ENCODE measurements at places on chromosomes 6 and 20.
A peak's percentile ranks its signal among the peaks of the same experiment; 100 is the strongest.

DNA sequence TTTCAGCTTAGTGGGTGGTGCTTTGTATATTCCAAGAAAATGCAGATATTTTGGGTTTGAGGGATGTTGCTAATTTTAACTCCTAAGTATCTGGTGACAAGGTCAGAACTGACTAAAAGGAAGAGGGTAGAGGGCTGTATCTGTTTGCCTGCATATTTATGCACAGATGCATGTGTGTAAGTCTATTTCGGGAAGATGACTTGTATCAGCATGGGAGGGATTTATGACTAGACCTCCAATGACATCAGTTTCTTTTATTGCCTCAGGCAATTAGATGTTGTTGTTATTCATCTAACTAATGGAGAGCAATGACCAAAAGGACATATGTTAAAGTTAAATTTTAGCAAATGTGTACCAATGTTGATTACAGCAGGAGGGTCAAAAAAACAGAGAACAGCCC is 734.3 kb downstream of the QKI start:
- DNase-seq, result no peak

GRCh38 chr6:24188578-24189080 is 62.6 kb downstream of the NRSN1 start:
- no peak for DNase-seq

DNA sequence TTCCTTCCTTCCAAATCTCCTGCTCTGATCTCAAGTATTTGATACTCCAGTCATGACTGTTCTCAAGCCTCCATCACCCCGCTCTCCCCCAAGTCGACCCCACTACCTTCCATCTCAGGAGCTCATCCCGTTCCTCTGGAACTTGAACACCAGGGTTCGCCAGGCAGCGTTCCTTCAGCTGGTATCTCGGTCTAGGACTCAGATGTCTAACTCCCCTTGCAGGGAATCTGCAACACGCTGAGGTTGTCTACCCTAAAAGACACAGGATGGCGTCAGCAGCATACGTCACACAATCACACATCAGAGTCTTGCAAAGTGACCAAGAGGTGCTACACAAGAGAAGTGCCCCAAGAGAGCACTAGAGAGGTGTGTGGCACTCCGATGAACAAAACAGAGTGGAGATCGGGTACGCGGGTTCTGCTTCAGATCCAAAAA is 706 bp downstream of the ZNF184 start:
- peak; percentile 64 for DNase-seq

- DNase-seq, result no peak
Measured at GRCh38 chr6:53100561-53100960, 35.4 kb downstream of the FBXO9 start.

DNA sequence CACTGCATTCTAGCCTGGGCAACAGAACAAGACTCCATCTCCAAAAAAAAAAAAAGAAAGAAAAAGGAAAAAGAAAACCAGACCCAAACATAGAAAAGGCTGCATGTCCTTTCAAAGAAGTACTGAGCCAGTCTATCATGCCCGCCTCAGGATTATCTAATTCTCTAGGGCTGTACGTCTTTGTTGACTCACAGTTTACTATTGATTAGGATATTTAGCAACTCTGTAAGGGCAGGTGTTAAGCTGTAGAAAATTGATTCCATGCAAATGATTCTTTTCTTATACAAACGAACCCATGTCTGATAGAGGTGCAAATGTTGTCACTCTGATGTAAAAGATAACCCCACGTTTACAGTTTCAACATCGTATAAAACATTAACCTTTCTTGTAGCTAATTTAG is 209.0 kb downstream of the TTLL2 start:
- no peak for DNase-seq

GRCh38 chr6:169158174-169158573 is 95.5 kb downstream of the THBS2 start:
- no peak for DNase-seq

Data from DMS79 (cell line).